Stimulated activated CD8-positive, alpha-beta memory T cell treated with anti-CD3 and anti-CD28 coated beads, Interleukin-4, amount 100 ng/mL, for 24 hours (primary cell): ENCODE measurements at places on chromosomes 5 and 9.

DNA sequence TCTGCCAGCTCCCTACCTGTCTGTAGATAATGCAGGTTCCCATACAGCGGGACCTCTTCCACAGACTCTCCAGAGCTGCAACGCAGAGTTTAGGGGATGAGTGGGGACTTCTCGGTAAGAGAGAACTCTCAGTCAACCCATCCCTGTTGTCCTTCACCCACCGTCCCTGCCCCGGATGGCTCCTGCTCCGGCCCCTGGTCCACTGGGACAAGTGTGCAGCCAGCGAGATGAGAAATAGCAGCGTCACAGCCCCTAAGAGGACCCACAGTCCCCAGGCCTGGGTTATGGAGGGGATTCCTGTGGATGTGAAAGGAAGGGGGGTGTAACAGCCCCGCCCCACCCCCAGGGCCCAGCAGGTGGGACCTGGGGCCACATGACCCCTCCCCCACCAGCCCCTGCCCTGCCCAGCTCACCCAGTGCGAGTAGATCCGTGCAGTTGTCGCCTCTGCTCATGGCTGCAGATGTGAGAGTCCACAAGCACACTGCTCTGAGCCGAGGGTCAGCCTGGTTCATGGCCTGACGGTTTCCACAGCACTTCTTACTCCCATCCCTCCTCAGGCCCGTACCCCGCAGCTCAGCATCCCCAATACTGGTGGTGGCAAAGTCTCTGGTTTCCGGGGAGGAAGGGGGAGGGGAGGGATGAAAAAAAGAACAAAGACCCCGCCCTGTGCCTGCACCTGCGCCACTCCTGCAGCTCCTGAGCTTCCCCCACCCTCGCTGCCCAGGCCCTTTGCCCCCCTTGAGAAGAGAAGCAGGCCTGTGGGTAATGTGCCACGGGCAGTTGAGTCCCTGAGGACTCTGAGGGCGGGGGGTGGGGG is at the start of gene SIT1:
SIT1 (minus strand) TSS at position 591 of the 818 bp plus-strand sequence; CDS start at position 513, 78 bp downstream.
- no peak for DNase-seq

DNA sequence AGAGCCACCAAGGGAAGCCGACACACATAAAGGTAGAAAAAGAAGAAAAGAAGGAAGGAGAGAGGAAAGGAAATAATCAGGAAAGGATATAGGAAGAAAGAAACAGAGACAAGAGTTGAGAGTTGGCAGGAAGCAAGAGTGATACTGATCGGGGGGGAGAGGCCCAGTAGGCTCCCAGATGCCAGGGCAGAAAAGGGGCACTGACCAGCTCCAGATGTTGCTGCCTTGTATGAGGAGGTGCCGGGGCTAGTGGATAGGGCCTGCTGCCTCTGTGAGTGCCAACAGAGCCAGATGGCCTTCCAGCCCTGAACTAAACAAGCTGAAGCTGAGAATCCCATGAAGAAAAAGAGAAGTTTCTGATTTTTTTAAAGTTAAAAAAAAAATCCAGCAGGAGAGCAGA is 82.0 kb upstream of the TRIM32 start:
- no peak for DNase-seq

DNA sequence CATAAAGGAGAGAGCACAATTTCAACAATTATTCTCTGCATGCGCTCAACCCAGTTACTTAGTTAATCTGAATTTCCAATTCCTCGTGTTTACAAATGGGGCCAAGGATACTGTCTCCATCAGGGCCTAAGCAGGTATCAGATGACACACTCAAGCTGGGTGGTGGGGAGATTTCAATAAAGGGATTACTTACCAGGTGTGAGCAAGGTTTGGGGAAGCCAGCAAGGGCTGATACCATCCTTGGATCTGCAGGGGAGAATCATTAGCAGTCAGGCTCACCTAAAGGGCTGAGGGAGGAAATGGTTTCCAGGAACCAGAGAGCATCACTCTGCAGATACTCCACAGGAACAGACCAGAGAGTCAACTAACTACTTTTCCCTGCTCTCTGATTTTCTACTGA is 487.1 kb downstream of the NTRK2 start:
- DNase-seq, result no peak

DNA sequence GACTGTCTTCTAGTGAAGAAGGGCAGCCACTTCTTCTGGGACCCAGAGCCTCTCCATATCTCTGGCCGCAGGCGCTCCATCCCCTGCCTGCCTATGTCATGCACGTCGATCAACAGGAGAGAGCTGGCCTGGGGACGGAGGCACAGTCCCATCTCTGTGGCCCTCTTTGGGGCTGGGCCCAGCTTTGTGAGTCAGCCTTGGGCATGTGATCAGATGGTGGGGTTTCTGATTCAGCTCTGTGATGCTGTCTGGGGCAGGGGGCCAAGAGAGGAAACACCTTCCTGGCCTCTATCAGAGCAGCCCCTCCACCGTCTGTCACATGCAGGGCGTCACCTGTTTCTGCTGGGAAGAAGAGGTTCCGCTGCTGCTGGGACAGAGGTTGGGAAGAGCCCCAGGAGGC is 72.6 kb downstream of the MVB12B start:
- no peak for DNase-seq

DNA sequence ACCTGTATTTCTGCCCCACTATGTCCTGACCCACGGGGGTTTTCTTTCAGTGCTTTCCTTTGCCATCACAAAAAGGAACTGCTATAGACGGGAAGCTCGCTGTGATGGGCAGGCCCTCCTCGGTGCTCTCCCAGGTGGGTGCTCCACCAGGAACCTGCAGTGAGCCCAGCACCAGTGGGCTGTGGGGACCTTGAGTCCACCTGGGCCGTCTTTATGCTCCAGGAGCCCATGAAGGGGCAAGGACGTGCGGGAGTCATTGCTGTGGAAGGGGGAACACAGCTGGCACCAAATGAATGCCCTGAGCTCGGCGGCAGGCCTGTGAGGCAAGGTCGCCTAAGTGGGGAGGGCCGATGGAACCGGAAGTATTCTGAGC is 36.7 kb upstream of the SLC6A3 start:
- DNase-seq, result no peak

DNA sequence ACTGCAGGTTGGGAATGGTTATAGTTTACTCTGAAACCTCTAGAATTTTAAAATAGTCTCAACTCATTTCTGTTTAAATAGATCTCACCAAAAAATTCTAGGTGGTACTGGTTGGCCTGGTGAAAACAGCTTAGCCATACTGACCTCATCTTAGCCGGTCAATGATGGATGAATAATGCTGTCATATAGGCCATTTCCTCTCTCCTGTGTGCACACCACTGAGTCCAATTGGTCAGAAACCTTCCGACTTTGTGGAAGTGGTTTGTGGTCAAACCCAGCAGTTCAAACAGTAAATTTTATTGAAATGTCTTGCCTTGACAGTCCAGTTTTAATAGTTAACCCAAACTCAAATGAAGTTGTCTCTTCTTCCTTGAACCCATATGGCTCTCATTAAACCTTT is 98.6 kb downstream of the GIN1 start:
- no peak for DNase-seq

GRCh38 chr5:8288897-8289516 is 420.1 kb downstream of the MTRR start:
- no peak for DNase-seq

DNA sequence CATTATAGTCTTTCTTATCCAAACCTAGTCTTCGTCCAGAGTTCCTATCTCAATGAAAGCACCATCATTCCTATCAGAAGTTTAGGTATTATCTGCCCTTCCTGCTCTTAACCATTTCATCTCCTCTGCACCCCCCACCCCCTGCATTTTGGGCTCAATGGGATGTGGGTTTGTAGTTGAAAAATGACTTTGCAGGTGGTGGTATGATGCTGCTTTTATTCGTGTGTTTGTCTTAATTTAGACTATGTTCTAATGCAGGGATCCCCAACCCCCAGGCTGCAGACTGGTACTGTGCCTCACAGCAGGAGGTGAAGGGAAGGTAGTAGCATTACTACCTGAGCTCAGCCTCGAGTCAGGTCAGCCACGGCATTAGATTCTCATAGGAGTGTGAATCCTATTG is 49.4 kb upstream of the ZNF608 start:
- no peak for DNase-seq

- no peak for DNase-seq
Observed at GRCh38 chr5:434443-435146, 8.4 kb upstream of the EXOC3 start.

- no peak for DNase-seq
Observed at GRCh38 chr5:172229904-172230303, 35.9 kb downstream of the EFCAB9 start.

DNA sequence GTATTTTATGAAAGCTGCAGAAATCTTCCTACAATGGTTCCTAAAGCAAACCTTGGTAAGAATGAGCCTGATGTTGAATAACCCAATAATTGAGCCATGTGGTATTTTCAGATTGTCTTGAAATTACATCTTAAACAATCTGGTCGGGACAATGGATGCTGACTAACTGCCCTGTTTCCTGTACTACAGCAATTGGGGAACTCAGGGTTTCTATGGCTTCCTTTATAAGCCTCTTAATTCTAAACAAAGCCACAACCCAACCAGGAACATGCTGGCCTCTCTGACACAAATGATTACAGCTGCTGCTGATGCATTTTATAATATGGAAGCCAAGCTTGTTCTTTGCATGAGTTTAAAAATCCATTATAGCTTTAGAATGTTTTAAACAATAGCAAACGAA is 30.2 kb downstream of the PTPN3 start:
- no peak for DNase-seq

- DNase-seq, result no peak
Observed at GRCh38 chr5:90994796-90995195, 388.3 kb downstream of the ARRDC3 start.

GRCh38 chr5:151042453-151043093 is 22.2 kb downstream of the GPX3 start:
- DNase-seq, result no peak

DNA sequence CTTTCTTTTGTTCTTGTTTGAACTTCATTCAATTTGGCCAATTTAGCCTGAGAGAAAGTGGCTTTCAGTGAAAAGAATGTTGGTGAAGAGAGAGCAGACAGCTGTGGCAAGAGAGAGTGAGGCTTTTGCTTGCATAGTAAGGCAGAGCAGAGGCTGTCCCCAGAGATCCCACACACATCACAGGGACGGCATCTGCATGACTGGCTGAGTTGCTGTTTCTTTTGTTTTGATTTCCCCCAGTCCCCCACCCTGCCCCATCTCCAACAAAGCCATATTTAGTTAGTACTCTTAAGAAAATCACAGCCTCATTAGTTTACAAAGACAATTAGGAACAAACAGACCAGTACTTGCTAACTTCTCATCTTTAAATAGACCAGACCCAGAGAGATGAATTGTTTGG is 363.9 kb upstream of the SEMA6A start:
- no peak for DNase-seq

- no peak for DNase-seq
Observed at GRCh38 chr9:32854271-32854670, 70.9 kb downstream of the TMEM215 start.

GRCh38 chr9:6355728-6356127 is 27.6 kb downstream of the TPD52L3 start:
- DNase-seq, result no peak

GRCh38 chr9:90607701-90608516 is 34.7 kb downstream of the DIRAS2 start:
- no peak for DNase-seq

DNA sequence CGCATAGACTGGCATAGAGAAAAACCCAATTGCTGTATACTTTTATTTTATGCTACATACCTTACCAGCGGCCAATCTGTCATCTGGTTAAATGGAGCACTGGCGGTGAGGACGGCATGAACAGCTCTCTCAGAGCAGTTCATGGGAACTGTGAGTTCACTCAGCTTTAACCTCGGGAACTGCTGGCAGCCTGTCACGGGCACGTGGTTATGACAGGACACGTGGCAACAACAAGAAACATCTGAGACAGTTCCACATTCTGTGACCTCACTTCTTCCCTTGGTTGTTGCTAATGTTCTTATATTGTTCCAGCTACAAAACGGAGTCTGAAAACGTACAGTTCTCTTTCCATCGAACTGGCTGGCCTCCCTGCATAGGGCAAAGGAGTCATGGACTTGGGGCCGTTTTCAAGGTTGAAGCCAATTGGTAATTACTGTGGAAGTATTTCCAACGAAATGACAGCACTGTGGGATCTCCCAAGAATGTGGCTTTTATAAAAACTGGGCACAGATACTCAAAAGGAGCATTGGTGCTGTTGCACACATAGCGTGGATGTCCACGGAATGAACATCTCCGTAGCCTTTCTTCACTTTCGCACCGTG is 246.3 kb upstream of the DAP start:
- DNase-seq, result no peak

DNA sequence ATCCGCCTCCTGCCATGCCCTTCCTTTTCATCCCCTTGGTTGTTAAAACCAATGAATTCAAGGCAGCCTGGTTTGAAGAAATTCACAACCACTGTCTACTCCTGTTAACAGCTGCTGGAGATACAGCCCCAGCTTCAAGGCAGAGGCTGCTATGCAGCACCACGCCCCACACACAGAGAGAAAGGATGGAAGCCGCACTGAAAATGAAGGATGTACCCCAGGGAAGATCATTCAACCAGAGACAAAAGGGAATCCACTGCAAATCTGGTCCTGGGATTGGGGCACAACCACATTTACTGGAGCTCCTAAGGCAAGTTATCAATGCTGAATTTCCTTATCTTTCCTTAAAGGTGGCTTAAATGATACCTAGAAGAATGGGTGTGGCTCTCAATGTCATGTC is 58.7 kb downstream of the DPYSL3 start:
- no peak for DNase-seq

DNA sequence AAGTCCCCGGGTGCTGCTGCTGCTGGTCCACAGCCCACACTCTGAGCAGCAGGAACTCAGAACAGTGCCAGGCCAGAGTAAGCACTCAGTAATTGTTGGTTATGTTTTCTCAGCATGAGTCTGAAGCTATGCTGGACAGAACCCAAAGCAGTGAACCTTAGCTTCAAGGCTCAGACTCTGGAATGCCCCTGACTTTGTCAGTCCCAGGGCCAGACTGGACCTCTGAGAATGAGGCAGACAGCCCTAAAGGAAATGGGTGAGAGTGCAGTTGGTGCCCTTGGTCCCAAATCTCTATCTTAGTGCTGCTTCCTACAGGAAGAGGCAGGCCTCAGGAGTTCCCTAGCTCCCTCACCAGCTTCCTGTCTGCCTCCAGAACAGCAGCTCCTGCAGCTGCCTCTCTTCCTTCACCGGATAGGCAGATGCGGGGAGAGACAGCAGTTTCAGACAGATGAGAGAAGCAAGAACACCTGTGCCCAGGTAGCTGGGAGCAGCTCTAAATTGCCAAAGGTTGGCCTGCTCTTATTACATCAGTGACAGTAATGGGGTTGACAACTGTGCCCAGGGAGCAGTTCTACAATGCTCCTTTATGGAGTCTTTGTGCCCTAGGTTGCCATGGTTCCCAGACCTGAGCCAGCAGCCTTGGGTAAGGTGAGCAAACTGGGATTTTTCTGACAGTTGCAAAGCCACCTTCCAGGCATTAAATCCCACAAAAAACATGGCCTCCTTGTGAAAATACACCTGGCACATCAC is 82.2 kb upstream of the CXCL14 start:
- no peak for DNase-seq

GRCh38 chr9:73553295-73553694 is 401.6 kb downstream of the ANXA1 start:
- no peak for DNase-seq
